ENCODE measurements at places on chromosomes 1 and 21. TPM values are rescaled to one million over a fixed set of nuclear protein-coding genes. Genes with fewer than 3 reads are reported as not detected.

DNA sequence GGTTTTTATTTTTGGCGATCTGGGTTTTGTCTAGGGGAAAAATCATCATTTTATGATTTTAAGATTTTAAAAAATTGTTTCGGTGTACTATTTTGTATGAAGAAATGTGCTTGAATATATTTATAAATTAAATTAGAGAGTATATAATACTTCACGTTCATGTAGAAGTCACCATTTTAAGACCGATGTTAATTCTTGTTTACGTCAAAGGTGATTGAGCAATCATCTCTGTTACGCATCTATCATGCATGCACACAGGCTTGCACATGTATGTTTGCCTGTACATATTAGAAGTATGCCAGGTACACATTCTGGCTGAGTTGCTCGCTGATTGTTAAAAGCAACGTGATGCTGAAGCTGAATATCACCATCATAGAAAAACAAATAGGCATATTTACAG lies 54.7 kb downstream of the DYRK1A start:
- DNase-seq, result no peak

Gene GJA9
- not detected for total RNA-seq

GRCh38 chr1:186783193-186783592 lies 45.6 kb upstream of the PLA2G4A start:
- no peak for DNase-seq

- DNase-seq, result no peak
These were observed 22.2 kb upstream of the EIF4G3 start for GRCh38 chr1:21198929-21199328.

Gene KIF17
- 0.43 TPM for total RNA-seq

DNA sequence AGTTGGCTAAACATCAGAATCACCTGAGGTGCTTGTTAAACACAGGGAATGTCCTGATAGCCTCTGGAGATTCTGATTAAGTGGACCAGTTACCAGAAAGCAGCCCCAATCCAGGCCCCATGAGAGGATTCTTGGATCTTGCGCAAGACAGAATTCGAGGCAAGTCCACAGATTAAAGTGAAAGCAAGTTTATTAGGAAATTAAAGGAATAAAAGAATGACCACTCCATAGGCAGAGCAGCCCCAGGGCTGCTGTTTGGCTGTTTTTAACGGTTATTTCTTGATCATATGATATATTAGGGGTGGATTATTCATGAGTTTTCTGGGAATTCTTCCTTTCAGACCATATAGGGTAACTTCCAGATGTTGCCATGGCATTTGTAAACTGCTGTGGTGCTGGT lies 176.2 kb downstream of the ROR1 start:
- no peak for DNase-seq

Gene FCAMR
- not detected for total RNA-seq

DNA sequence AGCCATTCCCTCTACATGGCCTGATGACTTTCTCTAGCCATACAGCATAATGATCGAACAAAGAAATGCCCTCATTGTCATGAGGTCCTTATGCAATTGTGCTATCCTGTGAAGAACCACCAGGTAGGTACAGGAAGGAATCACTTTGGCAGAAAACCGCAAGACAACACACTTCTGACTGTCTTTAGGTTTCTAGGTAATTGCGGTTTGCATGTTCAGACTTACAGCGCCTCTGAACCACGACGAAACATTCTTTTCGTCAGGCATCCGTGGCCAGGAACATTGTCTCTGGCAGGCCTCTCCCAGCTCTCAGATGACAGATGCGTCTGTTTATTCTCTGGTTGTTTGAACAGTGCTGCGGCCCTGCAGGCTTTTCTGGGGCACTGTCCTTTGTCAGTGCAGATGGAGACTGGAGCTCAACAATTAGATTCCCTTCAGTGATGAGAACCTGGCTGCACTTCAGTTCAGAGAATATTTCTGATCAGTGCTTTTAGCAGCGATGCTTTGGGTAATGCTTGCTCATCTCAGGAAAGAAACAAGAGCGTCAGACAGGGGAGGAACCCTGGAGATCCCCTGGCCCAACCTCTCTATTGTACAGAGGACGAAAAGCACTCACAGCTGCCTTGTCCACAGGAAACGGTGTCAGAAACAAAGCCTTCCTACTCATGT lies 63.4 kb downstream of the B3GALT5 start:
- peak; percentile 6 for DNase-seq

Gene CLIC4
- total RNA-seq, result 111 TPM

Gene WDR64
- total RNA-seq, result not detected

- no peak for DNase-seq
These were observed 29.7 kb downstream of the ACP6 start for GRCh38 chr1:147640553-147641165.

DNA sequence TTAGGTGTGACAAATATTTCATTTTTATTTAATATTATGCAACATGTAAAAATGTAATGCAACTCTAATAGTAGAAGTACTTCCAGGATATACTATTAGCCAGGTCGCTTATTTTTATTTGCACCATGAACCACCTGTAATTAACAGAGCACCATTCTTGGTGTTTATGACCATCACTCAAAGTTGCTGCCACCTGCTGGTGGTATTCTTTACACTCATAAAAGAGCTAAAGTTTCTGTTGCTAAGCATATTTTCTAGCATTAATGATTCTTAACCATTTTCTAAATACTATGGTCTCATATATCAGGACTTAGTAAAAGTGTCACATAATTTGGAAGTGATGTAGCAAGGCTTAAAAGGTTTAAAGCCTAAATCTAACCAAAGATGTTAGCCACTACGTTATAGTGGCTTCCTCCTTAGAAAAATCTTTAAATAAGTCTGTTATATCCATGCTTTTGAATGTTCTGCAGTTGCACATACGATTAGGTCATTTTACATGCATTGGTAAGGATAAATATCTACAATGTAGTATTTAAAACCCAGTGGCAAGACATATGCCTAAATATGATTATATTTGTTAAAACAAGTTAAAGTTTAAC lies 244.5 kb downstream of the NEGR1 start:
- peak; percentile 41 for DNase-seq

DNA sequence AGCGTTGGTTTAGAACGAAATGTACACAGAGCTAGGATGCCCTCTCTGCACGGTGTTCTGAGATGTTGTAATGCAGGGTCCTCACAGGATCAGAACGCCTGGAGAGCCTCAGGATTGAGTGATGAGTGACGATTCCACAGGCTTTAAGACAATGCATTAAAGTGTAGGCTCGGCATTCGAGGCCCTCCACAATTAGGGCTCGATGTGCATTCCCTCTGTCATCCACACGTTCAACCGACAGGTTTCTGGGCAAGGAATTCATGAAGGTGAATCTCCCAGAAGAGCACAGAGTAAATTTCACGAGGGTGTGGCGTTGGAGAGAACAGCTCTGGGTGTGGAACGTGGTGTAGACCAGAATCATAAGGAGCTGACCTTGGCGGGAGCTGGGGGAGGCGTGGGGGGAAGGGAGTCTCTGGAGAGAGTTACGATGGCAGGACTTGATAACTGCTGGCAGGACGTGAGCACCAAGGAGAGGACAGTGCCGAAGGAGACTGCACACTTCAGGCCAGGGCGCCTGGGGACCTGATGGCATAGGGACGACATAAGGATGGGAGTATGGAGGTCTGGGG lies 51.0 kb upstream of the EFHD2 start:
- DNase-seq, result no peak

DNA sequence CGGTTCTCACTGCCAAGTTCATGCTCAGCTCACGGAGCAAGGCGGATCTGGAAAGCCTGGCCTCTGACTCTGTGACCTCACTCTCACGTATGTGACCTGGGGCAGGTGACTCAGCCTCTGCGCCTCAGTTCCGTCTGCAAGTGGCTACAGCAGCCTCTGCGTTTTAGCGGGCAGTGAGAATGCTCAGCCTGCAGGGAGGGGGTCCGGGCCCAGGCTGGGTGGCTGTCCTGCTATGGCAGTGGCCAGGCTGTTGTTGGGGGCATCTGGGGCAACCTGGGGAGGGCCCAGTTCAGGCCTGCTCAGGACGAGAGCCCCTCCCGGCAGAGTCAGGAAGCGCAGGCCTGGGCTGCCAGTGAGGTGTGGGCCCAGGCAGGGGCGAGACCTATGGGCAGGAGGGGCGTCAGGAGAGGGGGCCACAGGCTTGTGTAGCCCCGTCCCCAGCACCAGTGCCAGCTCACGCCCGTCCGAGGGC lies 27.9 kb downstream of the ARHGEF16 start:
- DNase-seq, result no peak

Gene PRDM15
- total RNA-seq, result 2.8 TPM

DNA sequence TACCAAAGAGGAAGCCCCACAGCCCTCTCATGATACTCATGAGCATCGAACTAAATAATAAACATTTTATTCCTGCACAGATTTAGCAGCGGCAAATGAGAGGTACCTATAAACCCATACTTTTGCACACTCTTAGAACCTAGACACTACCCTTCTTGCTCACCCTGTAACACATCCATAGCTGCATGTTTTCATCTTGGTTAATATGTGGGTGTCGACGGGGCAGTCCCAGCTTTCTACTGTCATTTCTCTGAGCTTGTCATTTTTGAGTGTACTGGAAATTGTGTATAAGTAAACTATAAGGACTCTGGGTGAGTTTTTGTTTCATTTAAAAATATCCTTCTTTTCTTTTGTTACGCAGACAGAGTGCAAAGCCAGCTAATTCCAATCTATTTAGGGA lies 25.5 kb downstream of the OVGP1 start:
- no peak for DNase-seq

DNA sequence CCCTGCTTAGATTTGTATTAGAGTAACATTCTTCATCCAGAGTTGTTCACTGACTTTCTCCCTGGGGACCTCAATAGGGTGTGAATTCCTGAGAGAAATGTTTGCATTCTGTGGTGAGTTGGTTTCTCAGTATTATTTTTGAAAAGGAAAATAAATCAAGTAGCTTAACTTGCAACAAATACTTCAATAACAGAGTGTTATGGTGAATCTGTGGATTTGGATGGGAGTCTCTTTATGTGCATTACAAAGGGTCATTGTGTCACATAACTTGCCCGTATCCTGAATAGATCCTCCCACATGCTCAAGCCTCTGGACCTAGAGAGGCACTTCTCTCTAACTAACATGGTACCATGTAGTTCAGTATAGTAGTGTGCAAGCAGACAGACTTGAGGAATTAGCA lies 68.4 kb upstream of the IPO9 start:
- no peak for DNase-seq

DNA sequence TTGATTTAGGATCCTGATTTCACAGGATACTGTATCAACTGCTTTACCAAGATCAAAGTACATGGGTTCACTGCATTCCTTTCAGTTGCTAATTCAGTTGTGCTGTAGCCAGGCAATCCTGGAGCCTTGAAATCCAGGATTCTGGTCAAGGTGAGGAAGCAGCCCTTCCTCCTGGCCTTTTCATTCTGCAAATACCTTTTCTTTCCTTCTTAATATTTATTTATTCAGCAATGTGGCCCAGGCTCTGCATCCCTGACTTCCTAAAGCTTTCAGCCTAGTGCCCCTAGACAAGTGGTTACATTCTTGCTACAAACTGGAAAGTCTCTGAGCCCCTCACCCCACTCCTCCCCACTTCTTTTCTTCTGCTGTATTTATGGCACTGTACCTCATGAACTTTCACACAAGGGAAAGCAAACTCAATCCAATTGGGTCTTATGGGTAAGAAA lies 16.2 kb downstream of the LRRC8D start:
- no peak for DNase-seq

Gene TGFB2
- 0.27 TPM for total RNA-seq

Gene LCE3D
- total RNA-seq, result not detected

- DNase-seq, result no peak
These were observed 522.5 kb downstream of the SMYD3 start for GRCh38 chr1:245984390-245985155.

Gene CDCA8
- 20.3 TPM for total RNA-seq

GRCh38 chr1:221002601-221003000 lies 123.4 kb downstream of the HLX start:
- DNase-seq, result no peak

Gene CELA2A
- total RNA-seq, result not detected

DNA sequence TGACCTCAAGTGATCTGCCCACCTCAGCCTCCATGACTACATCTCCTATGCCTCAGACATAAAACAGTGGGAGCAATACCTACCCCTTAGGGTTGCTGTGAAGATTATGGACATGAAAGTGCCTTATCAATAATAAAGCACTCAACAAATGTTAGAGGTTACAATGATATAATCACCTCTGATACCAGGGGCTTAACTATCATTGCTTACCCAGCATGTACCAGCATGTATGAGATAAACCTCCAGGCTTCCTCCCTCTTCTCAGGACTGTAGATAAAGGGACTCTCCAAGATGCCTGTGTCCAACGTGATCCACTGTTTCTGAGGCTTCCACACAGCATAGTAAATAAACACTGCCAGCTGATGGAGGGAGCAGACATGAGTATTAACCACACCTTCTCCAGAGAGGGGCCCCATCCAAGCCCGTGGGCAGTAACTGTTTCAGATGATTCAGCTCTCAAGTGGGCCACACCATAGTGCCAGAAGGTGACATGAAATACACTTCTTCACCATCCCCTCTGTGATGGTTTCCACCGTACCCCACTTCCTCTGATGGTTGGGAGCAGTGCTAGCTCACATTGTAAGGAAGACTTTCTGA lies 26.2 kb downstream of the RHBDL2 start:
- DNase-seq, result no peak

- no peak for DNase-seq
These were observed 640.4 kb upstream of the ADGRL4 start for GRCh38 chr1:79646880-79647279.

DNA sequence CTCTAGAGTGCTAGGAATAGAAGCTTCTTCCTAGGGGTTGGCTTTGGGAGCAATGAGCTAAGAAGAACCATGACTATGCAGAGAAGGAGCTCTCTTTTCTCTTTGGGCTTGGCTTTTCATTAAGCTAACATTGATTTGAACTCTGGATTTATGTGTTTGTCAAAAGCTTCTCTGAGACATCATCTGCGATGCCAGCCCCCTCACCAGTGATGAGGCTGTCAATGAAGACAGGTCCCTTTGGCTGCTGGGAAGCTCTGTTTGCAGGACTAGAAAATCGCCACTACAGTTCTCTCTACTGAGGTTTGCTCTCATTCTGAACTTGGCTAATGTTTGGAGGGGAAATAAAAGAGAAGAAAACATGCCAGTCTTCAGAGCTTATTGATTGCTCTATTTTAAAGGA lies 185.0 kb downstream of the PCP4 start:
- no peak for DNase-seq

GRCh38 chr1:47785118-47785517 lies 212.1 kb downstream of the TRABD2B start:
- no peak for DNase-seq

DNA sequence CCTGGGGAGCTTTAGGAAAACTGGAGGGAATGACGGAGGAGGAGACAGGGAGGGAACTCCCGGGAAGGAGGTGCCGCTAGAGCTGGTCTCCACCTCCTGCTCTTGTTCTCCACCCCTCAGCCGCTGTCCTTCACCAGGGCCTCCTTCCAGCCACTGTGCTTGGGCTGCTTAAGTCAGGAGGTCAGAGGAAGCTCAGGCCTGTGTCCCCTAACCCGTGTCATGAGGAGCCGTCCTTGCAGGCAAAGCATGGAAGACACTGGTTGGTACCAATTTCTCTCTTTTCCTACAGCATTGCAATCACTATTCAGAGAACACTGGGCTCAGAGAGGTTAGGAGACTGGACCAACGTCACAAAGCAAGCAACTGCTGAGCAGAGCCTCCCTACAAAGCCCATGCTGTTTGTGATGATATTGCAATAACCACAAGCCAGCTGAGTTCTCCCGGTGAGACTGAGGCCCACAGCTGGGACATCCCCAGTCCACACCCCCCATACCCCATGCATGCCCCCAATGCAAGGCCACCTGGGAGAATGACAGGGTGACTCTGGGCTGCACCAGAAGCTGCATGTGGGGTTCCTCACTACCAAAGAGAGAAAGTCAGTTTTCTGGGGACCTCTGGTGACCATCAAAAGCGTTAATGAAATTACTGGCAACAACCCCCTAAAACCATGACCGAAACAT lies 427.5 kb downstream of the NPHP4 start:
- DNase-seq, result no peak

GRCh38 chr1:77387553-77387952 lies 105.7 kb downstream of the AK5 start:
- no peak for DNase-seq

Data from G401 (cell line).